AG04450 (cell line): ENCODE measurements at places on chromosomes 6 and 20. TPM values are rescaled to one million over a fixed set of nuclear protein-coding genes. Genes with fewer than 3 reads are reported as not detected.

The ULBP3 gene
- polyA plus RNA-seq: 13.1 and 16.0 TPM in 2 replicates

DNA sequence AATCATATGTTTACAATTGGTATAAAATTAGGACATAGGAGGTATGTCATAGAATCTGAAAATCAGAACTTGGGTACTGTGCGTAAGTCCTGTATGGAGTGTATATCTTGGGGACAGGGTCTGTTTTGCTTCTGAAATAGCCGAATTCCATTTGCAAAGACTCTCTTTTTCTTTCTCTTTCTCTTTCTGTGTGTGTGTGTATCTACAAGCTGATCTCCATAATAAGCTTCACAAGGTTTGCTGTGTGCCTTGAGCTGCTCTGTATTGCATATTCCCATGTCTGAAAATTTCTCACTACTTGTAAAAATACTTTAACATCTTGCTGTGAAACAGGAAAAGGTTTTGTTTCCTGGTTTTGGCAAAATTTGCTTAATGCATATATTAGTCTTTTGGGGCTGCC lies 29.5 kb downstream of the STX11 start:
- no peak for DNase-seq

DNA sequence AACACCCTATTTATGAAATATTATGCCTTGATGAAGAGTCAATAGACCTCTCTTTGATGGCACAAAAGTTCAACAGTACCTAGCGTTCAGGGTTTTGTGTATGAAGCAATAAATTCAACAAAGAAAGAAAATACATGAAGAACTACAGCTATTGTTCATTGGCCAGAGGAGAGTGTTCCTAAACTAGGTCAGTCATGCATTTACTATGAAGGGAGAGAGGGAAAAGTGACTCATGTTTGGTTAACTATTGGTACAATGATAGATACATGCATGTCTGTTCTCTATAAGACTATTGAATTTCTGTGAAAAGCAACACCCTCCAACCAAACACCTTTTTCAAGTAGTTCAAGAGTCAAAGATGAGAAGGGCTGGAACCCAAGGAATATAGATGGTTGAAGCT lies 50.7 kb downstream of the CLIC5 start:
- DNase-seq: no peak

The ECT2L gene
- polyA plus RNA-seq: 0.01 TPM in 1 of 2 replicates, not detected in the other

DNA sequence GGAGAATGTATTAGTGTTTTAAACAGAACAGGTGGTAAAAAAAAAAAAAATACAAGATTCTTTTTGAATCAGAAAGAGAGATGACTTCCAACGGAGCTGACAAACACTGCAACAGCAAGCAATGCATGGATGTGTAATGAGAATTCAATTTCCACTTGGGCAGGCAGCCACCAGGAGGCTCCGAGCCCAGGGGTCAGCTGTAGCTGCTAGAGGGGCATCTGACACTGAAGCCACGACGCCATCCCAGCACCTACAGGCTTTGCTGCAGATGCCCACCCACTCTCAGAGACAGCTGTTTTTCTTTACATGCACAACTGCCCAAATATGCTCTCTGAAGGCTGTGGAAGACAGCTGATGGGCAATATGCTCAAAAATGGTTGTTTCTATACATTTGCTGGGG lies 75.4 kb downstream of the ELOVL5 start:
- no peak for DNase-seq

DNA sequence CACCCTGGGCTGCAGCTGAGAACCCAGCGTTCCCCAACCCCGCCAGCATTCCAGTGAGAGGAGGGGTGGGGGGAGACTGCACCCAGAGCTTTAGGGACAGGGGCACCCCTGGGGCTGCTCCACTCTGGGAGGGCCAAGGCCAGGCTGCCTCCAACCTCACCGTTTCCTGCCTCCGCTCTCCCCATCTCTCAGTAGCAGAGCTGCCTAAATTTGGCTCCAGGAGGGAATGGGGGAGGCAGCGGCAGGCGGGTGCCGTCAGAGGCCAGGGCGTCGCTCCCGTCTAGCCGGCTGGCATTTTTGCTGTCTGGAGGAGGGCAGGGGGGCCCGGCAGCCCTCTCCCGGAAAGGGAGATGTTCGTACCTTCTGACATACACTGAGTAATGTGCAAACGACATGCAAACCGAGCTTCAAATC lies 46.6 kb downstream of the NOL4L start:
- DNase-seq: no peak

GRCh38 chr20:325889-326644 lies 715 bp downstream of the SOX12 start:
- no peak for DNase-seq

DNA sequence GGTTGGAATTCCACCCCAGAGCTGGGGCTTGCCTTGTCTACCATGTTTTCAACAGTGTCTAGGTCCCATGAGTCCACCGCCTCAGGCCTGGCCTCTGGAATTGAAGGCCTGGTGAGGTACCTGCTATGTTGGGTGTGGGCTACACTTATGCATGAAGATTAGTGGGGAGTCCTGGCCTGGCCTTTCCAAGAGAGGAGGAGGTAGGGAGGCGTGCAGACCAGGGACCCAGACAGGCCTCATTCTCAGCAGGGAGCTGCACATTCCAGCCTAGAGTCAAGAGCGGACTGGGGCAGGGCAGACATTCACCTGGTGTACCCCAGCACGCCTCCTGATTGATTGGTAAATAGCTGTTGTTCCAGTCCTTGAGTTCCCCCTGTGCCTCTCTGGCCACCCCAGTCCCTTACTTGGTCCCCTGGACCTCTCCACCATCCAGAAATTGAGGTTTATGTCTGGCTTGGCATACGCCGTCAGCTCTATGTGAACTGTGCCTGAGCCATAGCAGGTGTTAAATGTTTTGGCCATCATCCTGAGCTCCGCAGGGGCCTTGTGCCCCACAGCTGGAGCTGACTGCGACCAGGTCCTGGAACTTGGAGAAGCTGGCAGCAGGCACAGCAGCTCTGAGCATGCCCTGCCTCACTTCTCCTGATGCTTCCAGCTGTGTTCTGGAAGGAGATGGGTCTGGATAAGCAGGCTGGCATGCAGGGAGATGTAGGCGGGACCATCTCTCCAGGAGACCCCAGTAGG lies 8.2 kb upstream of the VEGFA start:
- no peak for DNase-seq

GRCh38 chr20:53725575-53725970 lies 131.9 kb upstream of the ZNF217 start:
- no peak for DNase-seq

The FAXC gene
- polyA plus RNA-seq: 7.0 and 8.4 TPM in 2 replicates

DNA sequence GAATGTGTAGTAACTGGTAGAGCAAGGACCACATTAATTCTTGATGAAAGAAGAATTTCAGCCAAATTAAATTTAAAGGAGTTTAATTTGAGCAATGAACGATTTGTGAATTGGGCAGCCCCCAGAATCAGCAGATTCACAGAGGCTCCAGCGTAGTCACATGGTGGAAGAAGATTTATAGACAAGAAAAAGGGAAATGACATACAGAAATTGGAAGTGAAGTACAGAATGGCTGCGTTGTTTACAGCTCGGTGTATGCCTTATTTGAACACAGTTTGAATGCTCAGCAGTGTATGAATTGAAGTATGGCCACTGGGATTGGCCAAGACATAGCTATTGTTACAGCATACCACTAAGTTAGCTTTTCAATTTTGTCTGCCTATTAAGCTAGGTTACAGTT lies 173.6 kb upstream of the ARG1 start:
- no peak for DNase-seq

The B3GAT2 gene
- 0.04 and 0.11 TPM in 2 replicates for polyA plus RNA-seq

- DNase-seq: no peak
Observed at GRCh38 chr6:79538106-79538971, 1.1 kb upstream of the LCA5 start.

- DNase-seq: no peak
Observed at GRCh38 chr6:150056916-150057315, 12.0 kb downstream of the ULBP3 start.

DNA sequence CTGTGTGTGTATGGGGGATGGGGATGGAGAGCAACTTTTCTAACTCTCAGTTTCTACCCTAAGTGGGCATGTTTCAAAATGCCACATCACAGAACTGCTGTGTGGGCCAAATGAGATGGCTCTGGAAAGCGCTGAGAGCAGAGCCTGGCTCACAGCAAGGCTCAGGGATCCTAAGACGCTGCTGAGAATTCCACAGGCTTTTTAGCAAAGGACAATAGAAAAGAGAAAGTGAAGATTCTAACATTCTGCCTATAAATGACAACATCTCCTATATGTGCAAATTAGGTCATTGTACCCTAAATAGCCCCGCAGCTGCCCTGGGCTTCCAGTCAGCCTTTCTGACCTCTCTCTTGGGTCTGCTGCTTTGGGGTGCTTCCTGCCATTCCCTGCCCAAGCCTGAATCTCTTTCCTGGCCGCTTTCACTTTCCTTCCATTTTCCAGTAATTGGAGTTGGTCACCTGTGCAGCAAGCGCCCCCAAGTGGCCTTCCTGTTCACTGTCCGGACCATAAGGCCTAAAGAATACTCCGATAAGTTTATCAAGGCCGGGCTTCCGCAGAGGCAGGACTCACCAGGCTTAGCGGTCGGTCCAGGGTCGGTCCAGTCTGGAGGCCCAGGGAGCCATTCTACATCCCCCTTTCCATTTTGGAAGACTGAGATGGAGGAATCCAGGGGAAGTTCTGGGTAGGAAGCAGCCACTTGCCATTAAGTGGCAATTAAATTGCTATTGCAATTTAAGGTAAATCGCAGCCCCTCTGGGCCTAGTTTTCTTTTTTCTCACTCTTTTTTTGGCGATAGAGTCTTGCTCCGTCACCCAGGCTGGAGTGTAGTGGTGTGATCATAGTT lies 6.7 kb upstream of the DDR1 start:
- peak; percentile 71 for DNase-seq

The POPDC3 gene
- polyA plus RNA-seq: 22.2 and 29.1 TPM in 2 replicates

DNA sequence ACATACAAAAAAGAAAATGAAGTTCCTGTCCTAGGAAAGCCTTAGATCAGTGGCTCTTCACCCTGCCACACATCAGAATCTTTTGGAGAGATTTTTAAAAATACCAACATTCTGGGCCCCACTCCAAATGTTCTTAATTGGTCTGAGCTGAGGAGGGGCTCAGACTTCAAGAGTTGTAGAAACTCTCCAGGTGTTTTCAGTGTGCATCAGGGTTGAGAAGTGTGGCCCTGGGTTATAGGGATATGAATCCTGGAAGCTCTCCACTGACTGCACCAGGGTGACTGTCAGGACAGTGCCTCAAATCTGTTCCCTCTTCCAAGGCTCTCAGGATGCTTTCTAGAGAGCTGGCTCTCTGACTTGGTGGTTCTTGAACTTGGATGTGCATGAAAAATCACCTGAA lies 5.5 kb upstream of the MYLK2 start:
- no peak for DNase-seq

GRCh38 chr6:36848658-36849441 lies 9.6 kb upstream of the CPNE5 start:
- no peak for DNase-seq

DNA sequence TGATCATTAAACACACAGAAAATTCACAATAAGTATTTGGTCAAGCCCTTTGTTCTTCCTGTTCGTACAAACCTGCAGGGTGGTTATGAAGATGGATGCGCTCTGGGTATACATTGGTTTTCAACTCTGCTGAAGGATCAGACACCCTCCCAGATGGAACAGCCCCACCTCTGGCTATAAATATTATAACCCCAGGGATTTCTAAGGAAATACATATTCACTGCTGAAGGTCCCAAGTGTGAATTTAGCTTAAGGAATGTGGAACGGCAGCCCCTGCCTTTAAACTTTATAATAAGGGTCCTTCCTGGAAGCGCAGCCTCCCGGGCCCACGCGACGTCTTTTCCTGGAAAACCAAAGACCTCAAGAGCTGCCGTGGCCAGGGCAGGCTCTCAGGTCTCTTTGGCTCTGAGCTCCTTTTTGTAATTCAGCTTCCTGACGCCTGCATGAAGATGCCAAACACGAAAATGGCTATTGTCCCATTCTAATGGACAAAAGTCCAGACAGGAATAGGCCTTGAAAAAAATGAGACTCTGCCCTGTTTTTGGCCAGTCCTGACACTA lies 172.4 kb upstream of the SSTR4 start:
- no peak for DNase-seq

The KLHDC3 gene
- 41.3 and 48.8 TPM in 2 replicates for polyA plus RNA-seq

DNA sequence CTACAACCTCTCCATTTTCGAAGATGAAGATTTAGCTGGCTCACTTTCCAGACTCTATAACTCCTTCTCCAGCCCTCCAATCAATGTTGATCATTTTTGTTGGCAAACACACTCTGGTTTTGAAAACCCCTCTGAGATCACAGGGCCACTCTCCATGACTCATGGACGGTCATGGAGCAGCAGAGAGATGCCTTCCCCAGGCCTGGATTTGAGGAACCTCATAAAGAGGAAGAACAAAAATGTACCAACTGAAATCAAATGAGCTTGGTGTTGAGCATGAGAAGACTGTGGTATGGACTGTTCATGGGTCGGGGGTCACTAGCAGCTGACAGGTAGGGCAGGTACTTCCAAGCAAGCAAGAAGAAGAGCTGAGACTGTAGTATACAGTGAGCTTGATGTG lies 112.8 kb upstream of the INSM1 start:
- no peak for DNase-seq

GRCh38 chr6:142679907-142680700 lies 264.9 kb downstream of the HIVEP2 start:
- DNase-seq: no peak

DNA sequence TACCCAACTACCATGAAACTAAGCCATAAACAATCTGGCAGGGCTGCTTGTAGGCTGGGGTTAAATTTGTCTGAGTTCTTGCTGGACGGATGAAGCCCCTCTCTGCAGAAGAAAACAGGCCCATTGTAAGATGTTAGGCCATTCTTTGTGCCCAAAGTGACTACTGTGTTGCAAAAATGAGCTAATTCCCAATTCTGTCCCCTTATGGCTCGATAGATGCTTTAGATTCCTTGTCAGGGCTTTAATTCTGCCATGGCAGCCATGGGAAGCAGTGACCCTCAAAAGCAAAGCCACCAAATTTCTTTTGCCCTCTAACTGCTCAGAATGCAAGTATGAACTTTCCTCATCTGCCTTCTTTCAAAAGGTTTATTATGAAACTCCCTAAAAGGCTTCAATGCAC lies 45.2 kb downstream of the LAMA4 start:
- no peak for DNase-seq

GRCh38 chr20:1060985-1061384 lies 57.4 kb upstream of the PSMF1 start:
- DNase-seq: no peak

DNA sequence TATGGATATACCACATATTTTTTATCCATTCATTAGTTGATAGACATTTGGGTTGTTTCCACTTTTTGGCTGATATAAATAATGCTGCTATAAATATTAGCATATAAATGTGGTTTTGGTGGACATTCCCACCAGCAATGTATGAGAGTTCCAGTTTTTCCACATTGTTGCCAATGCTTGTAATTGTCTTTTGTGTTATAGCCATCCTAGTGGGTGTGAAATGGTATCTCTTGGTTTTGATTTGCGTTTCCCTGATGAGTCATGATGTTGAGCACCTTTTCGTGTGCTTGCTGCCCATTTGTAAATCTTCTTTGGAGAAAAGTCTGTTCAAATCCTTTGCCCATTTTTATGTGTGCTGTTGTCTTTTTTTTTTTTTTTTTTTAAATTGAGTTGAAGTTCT lies 54.4 kb downstream of the DHX35 start:
- DNase-seq: no peak

GRCh38 chr6:91664327-91664959 lies 1077.6 kb upstream of the MAP3K7 start:
- DNase-seq: no peak

The VSX1 gene
- 0.06 TPM in 1 of 2 replicates, not detected in the other for polyA plus RNA-seq
